ENCODE measurements at places on chromosomes 2 and 18. TPM values are rescaled to one million over a fixed set of nuclear protein-coding genes. Genes with fewer than 3 reads are reported as not detected.

GRCh38 chr18:28767727-28768211 is 590.8 kb upstream of the CDH2 start:
- no peak for DNase-seq

Gene CROCC2
- 2.4 TPM for polyA plus RNA-seq

Gene PELI1
- 33.9 TPM for polyA plus RNA-seq

- DNase-seq = no peak
Observed at GRCh38 chr2:100222844-100223243, 80.5 kb upstream of the AFF3 start.

- no peak for DNase-seq
Observed at GRCh38 chr2:233470839-233471238, 95.7 kb downstream of the USP40 start.

- no peak for DNase-seq
Observed at GRCh38 chr2:237345891-237346640, 67.9 kb downstream of the COL6A3 start.

Measured in left lung (tissue), 14 donors.